Epithelial cell of prostate (primary cell): ENCODE measurements at places on chromosomes 7 and 10.
A peak's percentile ranks its signal among the peaks of the same experiment; 100 is the strongest.

GRCh38 chr7:110721395-110721794, 369.5 kb upstream of the LRRN3 start:
- no peak for DNase-seq

DNA sequence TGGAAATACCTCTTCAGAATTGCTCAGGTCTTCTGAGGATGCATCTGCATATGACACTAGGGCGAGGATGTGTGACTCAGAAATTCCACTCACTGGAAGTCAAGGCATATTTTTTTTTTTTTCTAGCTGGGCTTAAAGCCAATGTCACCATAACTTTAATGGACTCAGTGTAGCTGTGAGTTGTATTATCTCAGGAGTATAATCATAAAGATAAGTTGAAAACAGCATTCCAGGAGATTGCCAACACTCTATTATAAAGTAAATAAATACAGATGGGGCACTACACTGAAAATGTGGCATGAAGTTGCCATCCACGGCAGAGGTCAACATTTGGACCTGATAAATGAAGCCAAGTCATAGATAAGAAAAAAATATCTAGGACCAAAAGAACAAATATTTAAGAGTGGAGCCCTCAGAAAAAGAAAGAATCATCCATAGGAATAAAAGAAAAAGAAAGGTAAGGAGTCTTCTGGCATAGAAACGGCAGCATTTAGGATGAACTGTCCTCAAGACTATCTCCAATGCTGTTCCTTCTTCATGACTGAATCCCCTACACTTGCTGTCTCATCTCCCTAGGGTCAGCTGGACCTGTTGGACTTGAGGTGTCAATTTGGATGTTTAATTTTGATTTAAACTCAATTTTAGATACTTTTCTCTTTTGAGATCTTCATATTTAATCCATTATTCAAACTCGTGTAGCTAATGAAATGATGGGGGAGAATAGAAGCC, 72.9 kb upstream of the CAV2 start:
- peak; percentile 48 for DNase-seq

GRCh38 chr7:11587048-11587447, 244.9 kb downstream of the THSD7A start:
- DNase-seq = no peak

DNA sequence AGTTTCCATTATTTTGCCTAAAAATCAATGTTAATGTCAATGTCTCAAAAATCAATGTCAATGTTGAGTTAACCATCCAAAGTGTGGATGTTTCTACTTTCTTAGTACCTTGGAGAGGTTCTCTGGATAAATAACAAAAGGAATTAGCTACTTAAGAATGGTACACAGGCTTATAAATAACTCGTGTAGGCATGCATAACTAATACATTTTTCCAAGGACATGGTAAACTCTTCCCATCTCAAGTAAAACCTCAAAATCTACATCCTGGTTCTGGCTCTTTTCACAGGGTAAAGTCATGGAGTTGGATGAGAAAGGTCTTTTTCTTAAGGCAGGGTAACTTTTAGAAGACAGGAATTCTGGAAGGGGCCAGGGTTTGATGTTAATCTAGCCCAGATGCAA, 59.9 kb downstream of the CAV1 start:
- DNase-seq = no peak

DNA sequence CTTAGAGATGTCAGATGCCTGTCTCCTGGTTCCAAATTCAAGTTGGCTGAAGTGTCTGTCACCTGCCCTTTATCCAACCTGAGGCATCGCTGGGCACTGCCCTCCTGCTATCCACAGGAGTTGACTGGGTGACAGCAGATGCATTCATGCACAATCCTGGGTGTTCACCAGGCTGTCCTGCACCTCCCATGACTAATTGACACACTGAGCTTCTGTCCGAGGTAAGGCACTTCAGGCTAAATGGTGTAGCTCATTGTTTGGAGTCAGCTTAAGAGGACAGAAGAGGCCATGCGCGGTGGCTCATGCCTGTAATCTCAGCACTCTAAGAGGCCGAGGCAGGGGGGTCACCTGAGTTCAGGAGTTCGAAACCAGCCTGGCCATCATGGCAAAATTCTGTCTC, 2.4 kb downstream of the UCMA start:
- no peak for DNase-seq

DNA sequence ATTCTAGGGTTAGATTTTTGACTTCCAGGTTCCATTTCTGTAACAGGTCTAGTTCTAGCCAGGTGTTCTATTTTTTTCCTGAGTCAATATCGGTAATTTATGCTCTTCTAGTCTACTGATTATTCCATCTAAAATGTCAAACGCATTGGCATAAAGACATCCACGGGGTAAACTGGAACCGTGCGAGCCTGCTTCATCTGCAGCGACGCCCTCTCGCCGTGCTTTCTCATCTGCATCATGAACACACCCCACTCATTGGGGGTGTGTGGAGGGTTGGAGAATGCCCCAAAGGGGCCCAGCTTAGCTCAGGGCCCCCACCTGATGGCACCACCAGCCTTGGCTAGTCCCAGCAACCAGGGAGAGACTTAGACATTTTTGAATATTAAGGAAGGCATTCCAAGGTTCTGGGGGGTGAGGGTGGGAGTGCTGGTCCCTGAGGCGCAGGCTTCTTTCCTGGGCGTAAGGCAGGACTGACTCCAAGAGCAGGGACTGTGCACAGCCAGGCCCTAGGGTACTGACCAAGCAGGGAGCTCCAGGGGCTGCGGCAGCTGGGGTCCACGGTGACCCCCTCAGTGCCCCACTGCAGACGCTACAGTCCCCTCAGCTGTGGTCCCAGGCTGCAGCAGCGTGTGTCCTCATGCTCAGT, 12.9 kb upstream of the CRYGN start:
- DNase-seq = no peak

- DNase-seq = no peak
Measured at GRCh38 chr10:17153321-17153720, 23.7 kb upstream of the CUBN start.

GRCh38 chr7:154442939-154443338, 390.7 kb downstream of the DPP6 start:
- no peak for DNase-seq

DNA sequence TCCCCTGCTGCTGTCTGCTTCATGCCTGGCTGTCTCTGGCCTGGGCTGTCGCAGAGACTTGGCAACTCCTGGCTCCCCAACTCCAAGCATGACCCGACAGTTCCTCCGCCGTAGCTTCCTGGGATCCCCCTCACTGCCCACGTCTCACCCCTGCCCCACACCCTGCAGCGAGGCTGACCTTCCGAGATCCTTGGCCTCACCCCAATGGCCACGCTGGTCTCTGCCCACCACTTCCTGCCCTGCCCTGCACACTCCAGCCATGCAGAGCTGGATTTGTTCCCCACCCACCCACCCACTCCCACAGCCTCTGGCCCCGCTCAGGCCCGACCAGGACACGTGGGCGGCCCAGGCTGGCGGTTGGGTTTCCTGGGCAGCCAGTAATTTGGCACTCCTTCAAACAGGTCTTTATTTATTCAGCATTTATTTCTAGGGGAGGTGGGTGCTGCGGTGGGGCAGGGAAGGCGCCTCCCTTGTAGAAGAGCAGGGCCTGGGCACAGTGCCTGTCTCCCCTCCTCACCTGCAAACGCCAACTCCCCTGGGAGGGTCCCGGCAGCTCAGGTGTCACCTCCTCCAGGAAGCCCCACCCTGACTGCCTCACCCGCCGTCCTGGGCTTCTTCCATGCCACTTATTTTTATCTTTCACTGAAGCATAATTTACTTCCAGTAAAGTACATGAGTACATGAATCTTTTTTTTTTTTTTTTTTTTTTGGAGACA, 25.5 kb downstream of the GTF2IRD1 start:
- no peak for DNase-seq

GRCh38 chr7:151392426-151392825, 17.4 kb downstream of the WDR86 start:
- no peak for DNase-seq

DNA sequence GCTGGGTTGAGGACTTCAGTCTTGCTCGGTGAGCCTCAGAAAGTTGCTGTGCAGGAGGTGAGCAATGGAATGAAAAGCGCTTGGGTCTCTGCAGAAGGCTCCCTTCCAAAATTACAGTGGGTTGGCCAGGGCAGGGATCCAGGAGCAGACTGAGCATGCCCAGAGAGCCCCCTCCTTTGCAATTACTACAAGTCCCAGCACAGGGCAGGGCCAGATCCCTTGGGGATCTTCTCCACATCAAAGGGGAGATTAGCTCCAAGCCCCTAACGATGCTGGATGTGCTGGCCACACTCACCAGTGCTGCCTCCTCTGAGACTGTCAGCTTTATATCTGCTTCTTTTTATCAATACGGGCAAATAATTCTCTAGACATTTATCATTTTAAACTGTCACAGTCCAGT, 337.5 kb downstream of the RPS24 start:
- DNase-seq = no peak

DNA sequence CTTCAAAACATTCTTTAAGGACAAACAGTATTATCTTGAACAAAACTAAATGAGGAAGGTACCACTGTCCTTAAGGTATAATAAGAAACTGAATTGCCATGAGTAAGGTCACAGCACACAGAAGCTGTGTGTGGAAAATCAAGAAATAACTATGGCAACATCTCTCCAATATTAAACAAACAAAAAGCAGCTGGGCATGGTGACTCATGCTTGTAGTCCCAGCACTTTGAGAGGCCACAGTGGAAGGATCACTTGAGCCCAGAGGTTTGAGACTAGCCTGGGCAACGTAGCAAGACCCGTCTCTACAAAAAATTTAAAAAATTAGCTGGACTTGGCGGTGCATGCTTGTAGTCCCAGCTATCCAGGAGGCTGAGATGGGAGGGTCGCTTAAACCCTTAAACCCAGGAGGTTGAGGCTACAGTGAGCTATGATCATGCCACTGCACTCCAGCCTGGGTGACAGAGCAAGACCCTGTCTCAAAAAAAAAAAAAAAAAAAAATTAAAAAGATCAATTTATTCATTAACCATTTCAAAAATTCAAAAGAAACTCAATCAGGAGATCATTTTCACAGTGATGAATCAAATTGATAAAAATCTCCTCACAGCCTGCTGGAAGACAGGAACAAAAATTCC, 195.4 kb downstream of the SKIDA1 start:
- DNase-seq = no peak

GRCh38 chr7:138169441-138169851, 93.2 kb downstream of the AKR1D1 start:
- no peak for DNase-seq

- no peak for DNase-seq
Measured at GRCh38 chr7:111593343-111593742, 31.1 kb upstream of the IMMP2L start.

- no peak for DNase-seq
Measured at GRCh38 chr10:64814201-64814600, 1293.0 kb downstream of the REEP3 start.

GRCh38 chr7:14888962-14889361, 13.6 kb downstream of the DGKB start:
- no peak for DNase-seq

- DNase-seq = no peak
Measured at GRCh38 chr7:67894746-67895145, 898.1 kb downstream of the TYW1 start.

DNA sequence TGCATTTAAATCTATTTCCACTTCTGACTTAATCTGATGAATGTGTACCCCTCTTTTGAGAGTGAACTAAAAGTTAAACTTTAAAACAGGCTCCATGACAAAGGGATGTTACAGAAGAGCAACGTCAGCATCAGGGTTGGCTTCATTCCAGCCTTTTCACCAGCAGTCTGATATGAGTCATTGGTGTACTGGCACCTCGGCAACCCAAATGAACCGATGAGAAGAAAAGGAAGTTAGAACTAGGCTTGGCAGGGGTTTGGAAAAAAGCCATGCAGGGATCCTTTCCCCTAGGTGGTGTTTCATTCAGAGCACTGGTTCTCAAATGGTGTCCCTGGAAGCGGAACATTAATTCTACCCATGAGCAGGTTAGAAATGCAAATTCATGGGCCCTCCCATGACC, 53.6 kb downstream of the SEC61G start:
- DNase-seq = peak; percentile 76

DNA sequence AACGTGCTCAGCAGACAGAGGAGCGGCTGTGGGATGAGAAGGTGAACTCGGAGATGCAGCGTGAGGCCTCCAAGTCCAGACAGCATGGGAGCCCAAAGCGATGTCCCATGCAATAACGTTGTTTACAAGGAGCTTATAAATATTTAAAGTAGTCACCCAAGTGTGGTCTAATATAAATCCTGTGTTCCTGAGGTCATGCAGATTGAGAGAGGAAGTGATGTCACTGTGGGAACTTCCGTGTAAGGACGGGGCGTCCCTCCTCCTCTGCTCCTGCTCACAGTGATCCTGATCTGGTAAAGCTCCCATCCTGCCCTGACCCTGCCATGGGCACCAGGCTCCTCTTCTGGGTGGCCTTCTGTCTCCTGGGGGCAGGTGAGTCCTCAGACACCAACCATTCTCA, 94.7 kb upstream of the PRSS58 start:
- no peak for DNase-seq

- DNase-seq = no peak
Measured at GRCh38 chr7:69018200-69018599, 580.1 kb upstream of the AUTS2 start.
